Stimulated activated CD4-positive, alpha-beta T cell treated with anti-CD3 and anti-CD28 coated beads, Interleukin-15, amount 100 ng/mL, for 48 hours (primary cell): ENCODE measurements at places on chromosomes 11 and 22.

GRCh38 chr11:62298975-62299374 is at the start of gene SCGB1D4:
Gene SCGB1D4, minus strand, starts transcription at chr11:62299075. Its CDS starts 65 bp downstream, at chr11:62299010.
- DNase-seq = no peak

GRCh38 chr11:45794169-45794568 is 10.8 kb upstream of the SLC35C1 start:
- DNase-seq = no peak

DNA sequence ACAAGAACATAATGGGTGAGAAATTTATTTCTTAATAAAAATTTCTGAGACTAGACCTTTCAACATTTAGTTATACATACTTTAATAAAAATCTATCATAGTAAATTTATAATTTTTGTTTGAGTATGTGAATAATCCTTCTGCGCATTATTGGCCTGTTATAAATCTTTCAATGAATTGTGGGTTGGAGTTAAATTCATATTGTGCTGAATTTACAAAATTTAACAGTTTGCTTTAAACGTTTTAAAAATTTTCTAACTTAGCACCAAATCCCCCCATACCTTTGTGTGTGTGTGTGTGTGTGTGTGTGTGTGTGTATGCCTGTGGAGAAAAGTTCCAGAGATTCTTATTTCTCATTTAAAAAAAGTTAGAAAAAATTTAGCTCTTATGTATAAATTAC is 111.0 kb downstream of the TMEM135 start:
- DNase-seq = no peak

GRCh38 chr11:86615487-86615886 is 56.9 kb downstream of the ME3 start:
- no peak for DNase-seq

DNA sequence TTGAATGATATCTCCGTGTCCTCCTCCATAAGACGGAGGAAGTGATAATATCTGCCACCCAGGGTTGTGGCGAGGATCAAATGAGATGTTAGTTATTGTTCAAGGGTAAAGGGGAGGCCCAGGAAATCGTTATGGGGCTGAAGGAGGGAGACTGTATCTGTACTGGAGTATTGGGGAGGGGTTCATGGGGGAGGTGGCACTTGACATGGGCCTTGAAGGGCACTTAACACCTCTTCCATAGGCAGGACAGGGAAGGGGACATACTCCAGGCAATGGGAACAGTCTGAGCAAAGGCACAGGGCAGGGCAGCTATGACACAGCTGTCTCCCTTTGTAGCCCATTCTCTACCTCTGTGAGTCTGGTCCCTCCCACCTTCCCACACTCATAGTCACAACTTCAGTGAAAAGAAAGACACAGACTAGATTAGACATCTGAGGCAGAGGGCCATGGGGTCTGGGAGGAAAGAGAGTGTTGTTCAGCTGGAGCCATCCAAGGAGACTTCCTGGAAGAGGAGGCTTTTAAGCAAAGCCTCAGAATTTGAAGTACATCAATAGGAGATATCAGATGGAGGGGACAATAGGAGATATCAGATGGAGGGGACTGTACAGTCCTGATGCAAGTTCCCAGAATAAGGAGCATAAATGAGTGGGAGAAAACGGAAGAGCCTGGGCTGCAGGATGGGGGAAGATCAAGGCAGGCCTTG is 15.8 kb upstream of the DGKZ start:
- DNase-seq = no peak

- no peak for DNase-seq
Measured at GRCh38 chr11:90646706-90647105, 423.9 kb upstream of the CHORDC1 start.

DNA sequence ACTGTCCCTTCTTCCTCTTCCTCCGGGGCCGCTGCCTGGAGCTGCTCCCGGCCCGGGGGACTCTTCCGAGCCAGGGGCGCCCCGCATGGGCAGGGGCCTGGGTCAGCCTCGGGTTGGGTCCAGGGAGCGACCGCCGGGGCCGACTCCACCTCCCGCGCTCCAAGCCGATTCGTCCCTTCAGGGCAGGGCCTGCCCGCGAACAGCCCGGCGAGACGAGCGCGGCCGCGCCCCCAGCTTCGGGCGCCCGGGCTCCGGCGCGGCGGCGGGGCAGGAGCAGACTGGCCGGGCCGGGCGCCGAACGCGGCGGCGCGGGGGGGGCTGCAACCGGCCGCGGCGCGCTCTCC is at the start of gene LARGE1:
TSS of gene LARGE1 (minus strand) at position 280 of the 344 bp plus-strand sequence.
- no peak for DNase-seq

GRCh38 chr11:126479178-126479930 is 123.9 kb downstream of the ST3GAL4 start:
- DNase-seq = no peak

- no peak for DNase-seq
Measured at GRCh38 chr11:36395978-36396736, 100.1 kb downstream of the PRR5L start.

DNA sequence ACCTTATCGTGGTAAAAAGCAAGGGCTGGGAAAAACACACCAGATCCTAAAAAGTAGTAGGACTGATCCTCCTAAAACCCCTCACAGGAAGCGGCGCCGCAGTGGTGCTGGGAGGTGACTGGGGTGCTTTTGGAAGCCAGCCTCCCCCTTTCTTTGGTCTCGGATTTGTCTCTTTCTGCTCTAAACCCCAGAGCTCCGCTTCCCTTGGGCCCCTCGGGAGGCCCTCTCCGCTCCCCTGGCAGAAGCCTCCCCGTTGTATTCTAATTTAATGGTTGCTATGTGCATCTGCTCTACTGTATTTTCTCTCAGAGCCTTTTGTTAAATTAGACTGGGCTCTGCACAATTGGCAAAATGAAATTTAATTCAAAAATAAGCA is 587.7 kb downstream of the OPCML start:
- DNase-seq = no peak

DNA sequence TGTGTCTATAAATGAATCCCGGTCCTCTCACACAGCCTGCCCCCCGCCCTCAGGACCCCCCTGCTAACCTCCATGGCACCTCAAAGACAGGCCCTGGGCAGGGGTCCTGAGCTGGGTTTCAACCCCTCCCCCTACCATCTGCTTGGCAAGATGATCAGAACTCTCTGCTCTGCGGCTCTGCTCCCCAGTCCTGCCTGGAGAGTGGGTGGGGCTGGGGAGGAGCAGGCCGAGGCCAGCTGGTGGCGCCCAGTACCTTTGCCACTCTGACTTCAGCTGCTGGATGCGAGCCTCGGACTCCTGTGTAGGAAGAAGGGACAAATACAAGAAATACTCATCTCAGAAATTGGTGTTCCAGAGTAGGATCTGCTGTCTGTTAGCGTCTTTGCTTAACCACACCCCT is 15.0 kb downstream of the SUN2 start:
- DNase-seq = no peak

DNA sequence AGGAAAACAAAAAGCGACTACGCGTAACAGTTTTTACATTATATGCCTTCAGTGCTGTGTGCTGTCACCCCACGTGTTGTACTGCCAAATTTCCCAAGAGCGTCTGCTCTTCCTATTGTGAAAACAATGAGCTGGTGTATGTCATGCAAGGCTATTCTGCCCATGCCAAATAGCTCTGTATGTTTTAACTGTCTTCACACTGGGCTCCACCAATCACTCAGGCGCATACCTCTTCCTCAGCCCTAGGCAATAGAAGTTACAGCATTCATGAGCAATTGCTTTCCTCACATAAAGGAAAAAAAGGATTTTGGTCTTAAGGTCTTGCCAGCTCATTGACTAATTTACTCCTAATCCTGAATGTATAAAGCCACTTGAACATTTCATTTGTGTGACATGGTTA is 606.8 kb downstream of the NTM start:
- no peak for DNase-seq

DNA sequence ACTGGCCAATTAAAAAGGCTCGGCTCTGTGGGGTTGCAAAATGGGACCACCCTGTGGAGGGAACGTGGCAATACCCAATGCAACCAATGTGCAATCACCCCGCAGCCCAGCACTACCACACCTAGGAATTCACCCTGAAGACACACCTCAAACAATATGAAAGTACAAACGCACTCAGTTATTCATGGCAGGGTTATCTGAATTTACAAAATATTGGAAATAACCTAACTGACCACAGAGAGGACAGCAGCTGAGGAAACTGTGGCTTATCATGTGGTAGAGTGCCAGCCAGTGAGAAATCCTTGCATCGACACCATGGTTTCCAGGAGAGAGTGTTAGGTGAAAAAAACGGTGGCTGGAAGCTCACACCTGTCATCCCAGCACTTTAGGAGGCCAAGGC is 18.7 kb downstream of the ALG12 start:
- DNase-seq = no peak

- DNase-seq = no peak
Measured at GRCh38 chr22:22960307-22960706, 72.7 kb downstream of the IGLL5 start.

DNA sequence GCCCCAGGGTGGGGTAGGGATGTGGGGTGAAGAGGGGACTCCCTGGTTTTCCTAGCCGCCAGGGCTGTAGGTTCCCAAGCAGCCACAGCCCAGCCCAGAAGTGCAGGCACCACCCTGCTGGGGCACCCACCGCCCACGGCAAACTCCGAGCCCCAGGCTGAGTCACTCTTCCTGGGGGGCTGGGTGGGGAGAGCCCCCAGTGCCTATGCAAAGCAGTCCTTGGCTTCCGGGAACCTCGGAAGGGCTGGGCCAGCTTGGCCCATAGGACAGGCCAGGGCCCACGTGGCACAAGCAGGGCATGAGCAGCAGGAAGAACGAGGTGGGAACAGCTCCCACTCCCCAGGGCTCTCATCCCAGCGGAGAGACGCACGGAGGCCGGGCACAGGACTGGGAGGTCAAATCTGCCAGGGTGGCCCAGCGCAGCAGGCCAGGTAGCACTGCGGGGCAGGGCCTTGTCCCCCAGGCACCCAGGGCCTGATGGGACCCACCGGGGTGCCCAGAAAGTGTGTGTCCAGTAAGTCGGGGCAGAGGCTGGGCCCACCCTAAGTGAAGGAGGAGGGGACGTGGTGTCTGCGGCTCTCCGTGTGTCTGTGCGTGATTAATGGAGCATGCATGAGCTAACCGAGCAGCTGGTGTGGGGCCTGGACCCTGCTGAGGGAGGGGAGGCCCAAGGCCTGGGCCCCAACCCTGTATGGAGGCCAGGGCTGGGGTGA is 4.6 kb upstream of the IL17REL start:
- DNase-seq = peak; percentile 82

DNA sequence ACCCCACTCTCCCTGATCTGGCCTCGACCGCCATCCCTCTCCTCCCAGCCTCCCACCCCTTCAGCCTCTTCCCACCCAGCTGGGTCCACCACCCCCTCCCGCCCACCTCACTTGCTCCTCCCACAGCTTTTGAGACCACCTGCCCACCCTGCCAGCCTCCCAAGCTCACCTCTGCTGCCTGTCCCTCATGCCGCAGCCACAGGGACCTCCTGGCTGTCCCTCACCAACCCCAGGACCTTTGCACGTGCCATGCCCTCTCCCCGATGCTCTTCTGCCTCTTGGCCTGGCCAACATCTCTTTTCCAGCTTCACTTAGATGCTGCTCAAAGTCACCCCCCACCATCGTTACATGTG is 6.5 kb downstream of the PNPLA5 start:
- no peak for DNase-seq

DNA sequence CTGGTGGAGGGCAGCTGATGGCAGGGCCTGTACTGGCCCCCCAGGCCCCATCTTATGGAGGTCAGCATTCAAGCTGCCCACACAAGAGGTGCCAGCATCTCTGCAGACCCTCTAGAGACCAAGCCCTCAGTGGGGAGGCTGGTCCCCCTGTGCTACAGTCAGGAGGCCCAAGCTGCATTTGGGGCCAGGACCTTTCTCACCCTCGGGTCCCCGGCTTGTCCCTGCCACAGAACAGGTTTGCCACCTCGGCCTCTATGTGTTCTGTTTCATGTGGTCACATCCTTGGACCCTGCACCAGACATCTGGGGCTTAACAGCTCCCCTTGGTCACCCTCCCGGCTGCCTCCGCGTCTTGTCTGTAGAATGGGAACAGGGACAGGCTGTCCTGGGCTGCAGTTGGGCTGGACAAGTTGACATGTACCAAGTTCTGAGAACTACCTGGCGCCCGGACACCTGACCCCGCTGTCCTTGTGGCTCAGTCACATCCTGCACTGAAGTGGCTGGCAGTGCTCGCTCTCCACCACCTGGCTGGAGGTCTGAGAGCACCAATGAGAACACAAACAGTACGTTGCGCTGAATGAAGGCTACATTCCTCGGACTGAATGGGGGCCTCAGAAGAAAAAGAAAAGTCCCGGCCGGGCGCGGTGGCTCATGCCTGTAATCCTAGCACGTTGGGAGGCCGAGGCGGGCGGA is 2.7 kb upstream of the PLXNB2 start:
- no peak for DNase-seq

GRCh38 chr11:122226810-122227379 is 110.9 kb upstream of the BLID start:
- no peak for DNase-seq

- no peak for DNase-seq
Measured at GRCh38 chr11:10360835-10361234, 56.0 kb downstream of the ADM start.

- no peak for DNase-seq
Measured at GRCh38 chr11:96949464-96949863, 559.7 kb downstream of the JRKL start.

DNA sequence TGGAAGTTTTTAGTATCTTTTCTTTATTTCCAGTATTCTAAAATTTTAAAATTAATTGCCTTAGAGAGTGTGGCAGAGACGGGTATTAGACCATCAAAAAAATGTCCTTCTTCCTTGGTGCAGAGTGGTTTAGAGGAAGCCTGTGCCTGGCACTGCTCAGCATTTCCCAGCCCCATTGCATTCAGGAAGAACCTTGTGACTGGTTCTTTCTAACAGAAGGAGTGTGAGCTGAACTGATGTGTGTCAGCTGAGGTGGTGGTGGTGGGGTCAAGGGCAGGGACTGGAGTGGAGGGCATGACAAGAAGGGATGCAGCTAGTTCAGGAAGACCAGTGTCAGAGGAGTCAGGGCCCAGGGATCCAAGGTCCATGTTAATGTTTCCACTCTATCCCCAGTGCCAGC is 58.7 kb upstream of the FDX1 start:
- DNase-seq = no peak

DNA sequence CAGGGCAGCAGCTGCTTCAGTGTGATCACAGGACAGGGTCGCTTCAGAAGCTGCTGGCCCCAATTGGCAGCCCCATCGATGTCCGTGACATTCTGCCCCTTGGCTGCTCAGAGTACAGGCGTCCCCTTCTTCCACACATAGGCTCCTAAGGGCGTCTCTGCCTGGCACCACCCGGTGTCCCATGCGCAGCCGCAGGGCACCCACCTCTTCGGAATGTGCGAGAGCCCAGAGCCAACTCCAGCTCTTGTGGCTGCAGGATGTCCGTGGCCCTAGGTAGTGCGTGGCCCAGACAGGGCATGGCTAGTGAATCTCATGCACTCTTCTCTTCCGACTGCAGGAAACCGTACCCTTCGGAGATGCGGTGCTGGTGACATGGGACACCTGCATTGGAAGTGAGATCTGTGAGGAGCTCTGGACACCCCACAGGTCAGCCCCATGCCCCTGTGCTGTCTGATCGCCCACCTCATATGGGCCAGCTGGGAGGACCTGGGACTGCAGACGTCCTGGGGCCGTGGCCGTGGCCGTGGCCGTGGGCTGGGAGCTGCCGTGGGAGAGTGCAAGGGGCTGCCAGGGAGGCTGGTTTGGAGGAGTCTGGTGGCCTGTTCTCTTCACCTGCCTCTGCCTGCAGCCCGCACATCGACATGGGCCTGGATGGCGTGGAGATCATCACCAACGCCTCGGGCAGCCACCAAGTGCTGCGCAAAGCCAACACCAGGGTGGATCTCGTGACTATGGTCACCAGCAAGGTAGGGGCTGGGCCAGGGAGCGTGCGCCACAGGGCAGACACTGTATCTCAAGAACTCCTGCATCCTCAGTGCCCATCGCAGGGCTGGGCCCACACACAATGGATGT is 20.2 kb downstream of the NADSYN1 start:
- DNase-seq = no peak
